ENCODE measurements at places on chromosomes 6 and 20. TPM values are rescaled to one million over a fixed set of nuclear protein-coding genes. Genes with fewer than 3 reads are reported as not detected.

The ASIP gene
- total RNA-seq, result not detected

The BACH2 gene
- 21.5 TPM for total RNA-seq

The TLDC2 gene
- not detected for total RNA-seq

The RAET1L gene
- not detected for total RNA-seq

The SIRPD gene
- total RNA-seq, result not detected

The THBD gene
- total RNA-seq, result not detected

The KCNK16 gene
- total RNA-seq, result not detected

The TSPO2 gene
- not detected for total RNA-seq

The MRAP2 gene
- not detected for total RNA-seq

The ENPP5 gene
- total RNA-seq, result not detected

The RIMS4 gene
- total RNA-seq, result not detected

The VGLL2 gene
- not detected for total RNA-seq

The SPTLC3 gene
- 0.16 TPM for total RNA-seq

The LY6G6F gene
- total RNA-seq, result not detected

The SLC25A27 gene
- 0.12 TPM for total RNA-seq

The HSPA1L gene
- 2.9 TPM for total RNA-seq

The EYA2 gene
- total RNA-seq, result not detected

GRCh38 chr6:32204268-32204715, 11.8 kb upstream of the GPSM3 start:
- DNase-seq, result no peak

GRCh38 chr20:48903705-48904104, 17.8 kb upstream of the ARFGEF2 start:
- DNase-seq, result no peak

DNA sequence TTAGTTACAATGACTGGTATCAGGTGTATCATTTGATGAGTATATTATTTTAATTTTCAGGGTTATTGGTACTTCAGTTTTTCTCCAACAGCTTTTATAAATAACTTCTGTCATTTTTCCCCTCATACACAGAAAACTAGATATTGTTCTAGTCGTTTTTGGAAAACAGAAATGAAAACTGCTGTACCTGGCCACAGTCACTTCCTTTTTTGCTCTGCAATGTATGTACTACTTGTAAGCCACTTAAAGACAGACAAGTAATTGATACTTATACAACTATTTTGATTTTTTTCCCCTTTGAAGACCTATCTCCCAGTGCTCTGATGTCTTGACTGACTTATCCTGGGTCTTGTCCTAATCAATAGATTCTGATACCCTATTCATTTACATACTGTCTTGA, 218.6 kb upstream of the RUNX2 start:
- DNase-seq, result no peak

DNA sequence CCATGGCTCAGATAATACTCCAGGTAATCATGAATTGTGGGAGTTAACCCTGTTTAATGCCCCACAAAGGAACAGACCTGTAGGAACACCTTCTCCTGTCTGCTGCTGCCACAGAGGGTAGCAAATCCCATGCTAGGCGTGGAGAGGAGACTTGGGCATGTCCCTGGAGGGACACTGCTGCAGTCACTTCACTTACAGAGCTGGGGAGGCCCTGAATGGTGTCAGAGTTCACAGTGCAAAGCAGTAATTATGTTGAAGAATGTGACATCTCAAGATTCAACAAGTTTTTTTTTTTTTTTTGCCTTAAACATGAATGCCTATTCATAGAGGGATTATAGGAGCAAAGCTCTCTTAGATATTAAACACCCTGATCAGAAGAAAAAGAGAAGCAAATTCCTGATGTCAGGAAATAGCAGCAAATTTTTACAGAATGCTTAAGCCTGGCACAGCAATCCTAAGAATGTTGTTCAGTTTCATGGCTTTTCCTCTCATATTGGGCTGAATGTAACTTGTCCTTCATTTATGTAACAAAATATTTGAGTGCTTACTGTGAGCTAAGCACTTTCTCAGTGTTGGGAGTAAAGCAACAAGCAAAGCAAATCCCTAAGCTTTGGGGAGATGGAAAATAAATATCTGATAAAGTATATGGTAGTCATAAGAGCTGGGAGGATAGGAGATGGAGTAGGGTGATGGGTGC, 45.0 kb downstream of the CARMIL1 start:
- DNase-seq, result no peak

DNA sequence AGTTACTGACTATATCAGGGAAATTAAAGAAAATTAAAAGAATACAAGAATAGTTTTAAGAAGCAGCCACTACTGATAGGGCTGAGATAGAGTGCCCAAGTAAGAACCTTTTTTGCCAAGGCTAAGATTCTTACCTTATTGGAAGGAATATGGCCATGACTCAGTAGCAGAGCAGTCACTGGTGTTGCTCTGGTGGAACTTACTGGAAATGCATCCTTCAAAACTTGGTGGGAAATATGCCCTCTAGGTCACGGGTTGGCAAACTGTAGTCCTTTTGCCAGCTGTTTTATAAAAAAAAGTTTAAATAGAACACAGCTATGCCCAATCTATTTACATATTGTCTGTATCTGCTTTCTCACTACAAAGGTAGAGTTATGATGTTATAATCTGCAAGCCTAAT, 6.0 kb downstream of the HSF2 start:
- DNase-seq, result no peak

- peak; percentile 60 for DNase-seq
Measured at GRCh38 chr6:27630727-27631608, 158.1 kb upstream of the ZNF184 start.

DNA sequence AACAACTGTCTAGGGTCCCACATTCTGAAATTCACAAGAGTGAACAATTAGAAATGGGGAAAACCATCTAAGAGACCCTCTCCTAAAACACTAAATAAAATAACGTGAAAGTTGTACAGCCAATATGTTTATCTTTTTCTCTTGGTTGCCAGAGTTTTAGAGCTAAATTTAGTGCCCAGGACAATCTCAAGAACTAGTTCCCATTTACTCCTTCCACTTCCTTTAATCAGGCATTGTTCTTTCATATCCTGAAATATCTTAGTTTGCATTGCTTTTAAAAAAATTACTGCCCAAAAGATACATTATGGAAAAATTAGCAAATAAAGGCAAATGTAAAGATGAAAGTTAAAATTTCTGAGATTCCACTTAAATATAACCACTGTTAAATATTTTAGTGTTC, 33.1 kb upstream of the UBR2 start:
- DNase-seq, result no peak

DNA sequence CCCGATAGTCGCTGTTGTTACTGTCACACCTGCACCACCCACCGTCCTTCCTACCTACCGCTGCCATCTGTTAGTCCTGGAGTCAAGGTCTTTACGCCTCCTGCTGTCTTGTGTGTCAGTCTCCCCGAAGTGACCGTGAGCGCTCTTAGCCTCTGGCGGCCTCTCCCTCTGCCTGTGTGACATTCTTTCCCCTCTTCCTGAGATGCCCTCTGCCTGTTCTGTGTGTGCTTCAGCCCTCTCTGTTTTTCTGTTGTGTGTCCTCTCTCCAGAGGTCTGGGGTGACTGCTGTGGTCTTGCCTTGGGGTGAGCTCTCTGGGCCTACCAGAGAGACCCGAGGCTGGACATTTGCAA, 54.9 kb downstream of the TCP11 start:
- DNase-seq, result no peak

DNA sequence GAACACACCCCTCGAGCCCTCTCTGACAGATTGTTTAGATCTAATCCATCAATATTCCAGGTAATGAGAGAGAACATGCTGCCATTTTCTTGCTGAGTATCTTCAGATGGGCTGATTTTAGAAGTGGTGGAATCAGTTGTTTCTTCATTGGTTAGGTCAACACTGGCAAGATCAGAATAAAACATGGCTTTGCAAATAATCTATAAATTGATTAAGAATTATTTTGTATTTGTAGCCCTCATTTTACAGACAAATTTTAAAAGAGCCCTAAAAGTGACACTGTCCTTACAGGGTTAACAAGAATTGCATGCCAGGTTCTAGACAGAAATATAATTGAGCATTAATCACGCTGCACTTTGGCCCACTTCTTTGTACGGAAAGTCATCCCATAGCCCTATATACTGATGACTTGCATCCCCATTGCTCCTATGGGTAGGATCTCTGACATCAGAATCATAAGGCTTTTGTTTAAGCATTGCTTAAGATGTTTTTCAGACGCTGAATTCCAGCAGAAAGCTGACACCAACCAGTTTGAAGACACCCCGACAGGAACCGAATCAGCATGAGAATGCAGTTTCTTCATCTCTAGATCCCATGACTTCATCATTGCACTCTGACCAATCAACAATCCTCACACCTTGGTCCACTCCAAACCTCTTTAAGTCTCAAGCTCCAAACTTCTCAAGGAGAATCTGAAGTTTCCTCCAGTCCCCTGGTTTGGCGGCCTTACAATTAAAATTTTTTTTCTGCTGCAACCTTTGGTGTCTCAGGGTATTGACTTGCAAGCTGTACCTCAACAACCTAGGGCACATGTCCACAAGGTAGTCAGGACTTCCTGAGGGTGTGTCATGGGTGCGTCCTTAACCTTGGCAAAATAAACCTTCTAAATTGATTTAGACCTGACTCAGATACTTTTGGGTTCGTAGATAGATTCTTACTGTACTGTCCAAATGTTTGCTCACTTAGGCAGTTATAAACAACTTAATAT, 7.8 kb downstream of the TDP2 start:
- DNase-seq, result no peak

- no peak for DNase-seq
Measured at GRCh38 chr6:120384671-120385070, 949.6 kb downstream of the TBC1D32 start.

- DNase-seq, result no peak
Measured at GRCh38 chr6:11067348-11067747, 23.2 kb upstream of the ELOVL2 start.

GRCh38 chr6:167952512-167952859, 45.0 kb upstream of the KIF25 start:
- DNase-seq, result no peak

DNA sequence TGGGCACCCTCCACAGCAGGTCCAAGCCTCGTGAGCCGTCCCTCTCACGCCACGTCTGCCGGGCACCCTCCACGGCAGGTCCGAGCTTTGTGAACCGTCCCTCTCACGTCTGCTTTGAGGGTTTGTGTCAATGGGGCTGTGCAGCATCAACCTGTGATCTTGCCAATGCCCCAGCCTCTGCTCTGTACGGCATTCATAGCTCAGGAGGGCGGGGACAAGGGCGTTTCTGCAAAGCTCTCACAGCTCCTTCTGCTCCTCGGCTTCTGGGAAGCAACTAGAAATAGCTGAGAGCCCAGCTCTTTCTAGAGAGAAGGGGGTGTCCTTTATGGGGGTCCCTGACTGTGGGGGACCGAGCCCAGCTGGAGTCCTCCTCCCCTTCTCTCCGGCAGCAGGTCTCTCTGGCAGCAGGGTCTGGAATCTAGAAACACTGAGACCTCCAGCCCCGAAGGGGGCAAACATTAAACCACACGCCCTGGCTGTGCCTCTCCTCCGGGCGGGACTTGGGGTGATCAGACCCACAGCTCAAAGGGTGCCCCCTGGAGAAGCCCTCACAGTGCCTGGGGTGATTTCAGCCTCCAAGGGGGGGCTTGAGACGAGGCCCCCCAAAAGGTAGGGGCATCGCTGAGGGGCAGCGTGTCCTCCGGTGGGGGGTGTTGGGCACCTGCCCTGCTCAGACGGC, 41.2 kb upstream of the CHRNA4 start:
- DNase-seq, result no peak

DNA sequence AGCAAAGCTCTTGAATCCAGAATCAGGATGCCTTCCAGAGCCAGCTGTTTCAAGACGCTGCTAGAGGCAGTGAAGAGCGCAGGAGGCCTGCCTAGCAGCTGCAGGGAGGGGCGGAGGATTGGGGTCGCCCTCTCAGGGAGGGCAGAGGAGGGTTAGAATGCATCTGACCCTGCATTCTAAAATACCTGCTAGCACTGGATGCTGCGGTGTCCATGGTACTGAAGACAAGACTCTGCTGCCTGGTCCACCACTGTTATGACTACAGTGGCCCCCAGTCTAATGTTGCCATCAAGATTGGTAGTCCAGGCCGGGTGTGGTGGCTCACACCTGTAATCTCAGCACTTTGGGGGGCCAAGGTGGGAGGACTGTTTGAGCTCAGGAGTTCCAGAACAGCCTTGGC, 193.7 kb upstream of the PROKR2 start:
- DNase-seq, result no peak

- no peak for DNase-seq
Measured at GRCh38 chr6:6474170-6474920, 114.2 kb upstream of the LY86 start.

DNA sequence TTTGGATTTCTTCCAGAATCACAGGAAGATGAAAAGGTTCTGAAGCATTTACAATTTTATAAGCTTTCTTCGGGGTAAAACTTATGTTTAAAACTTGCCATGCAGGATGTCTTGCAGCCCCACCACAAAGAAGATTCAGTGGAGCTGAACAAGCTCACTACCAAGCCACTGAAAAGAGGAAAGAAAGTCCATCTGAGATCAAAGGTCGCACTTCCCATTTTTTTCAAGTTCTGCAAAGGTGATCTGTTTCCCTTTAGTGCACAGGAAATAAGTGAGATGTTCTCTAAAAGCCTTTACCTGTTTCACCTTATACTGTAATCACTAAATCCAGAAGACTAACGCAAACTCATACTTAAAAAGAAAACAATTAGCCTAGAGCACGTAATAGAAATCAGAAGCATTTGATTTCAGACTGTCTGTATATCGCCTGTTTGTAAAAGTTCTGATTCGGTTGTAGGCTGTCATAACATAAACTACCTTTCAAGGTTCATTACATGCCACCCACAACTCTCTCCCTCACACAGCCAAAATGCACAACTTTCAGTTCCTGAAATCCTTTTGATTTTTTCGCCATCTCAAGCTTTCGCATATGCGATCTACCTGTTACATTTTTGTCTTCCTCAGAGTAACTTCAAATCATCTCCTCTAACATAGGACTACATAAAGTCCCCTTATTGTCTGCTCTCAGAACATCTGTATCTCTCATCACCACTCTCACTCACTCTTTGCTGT, 1.8 kb downstream of the ECHDC1 start:
- DNase-seq, result no peak

DNA sequence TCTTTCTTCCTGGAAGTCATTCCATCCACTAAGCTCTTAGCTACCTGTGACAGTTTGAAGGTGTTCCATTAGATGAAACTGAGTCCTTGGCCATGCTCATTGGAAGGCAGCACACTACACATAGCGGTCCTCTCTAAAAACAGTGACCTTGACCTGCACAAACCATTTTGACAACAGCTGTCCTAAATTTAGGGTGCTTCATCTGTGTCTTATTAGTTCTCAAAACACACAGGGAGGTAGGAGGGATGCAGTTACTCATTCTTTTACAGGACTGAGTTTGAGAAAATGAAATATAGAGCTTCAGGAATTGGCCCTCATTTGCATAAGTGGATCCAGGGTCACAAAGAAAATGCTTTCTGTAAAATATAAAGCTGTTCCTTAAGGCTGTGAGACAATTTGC, 20.4 kb upstream of the MAP3K4 start:
- DNase-seq, result no peak
